Stomach (tissue), 19 donors: ENCODE measurements at places on chromosomes 4 and X. TPM values are rescaled to one million over a fixed set of nuclear protein-coding genes. Genes with fewer than 3 reads are reported as not detected.

GRCh38 chr4:764405-765169, 59.0 kb downstream of the PCGF3 start:
- peaks cover 40% of the 10 kb centered on the region for H3K36me3 ChIP-seq
- no peak overlapping the region for H3K4me3 ChIP-seq
- DNase-seq: no peak
- H3K27me3 ChIP-seq: no peaks in the 10 kb centered on the region
- peaks cover 7% of the 10 kb centered on the region for H3K4me1 ChIP-seq

DNA sequence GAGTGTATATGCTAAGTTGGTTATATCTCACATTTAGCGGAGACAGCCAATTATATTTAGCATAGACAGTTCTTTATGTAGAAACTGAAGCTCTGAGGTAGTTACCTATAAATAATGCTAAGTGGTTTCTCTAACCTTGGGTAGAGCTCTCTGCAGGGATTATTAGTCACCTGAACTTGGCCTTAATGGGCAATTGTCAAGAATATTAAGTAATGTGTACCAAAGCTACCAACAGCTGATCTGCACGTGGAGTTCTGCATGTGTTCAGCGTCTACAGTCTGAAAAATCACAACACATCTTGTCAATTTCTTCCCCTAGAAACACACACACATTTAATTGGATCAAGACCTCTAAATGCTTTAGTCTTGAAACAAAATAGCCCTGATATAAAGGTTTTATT, 740.6 kb upstream of the FAM241A start:
- no peak overlapping the region for H3K27ac ChIP-seq
- H3K4me1 ChIP-seq: no peaks in the 10 kb centered on the region
- no peaks in the 10 kb centered on the region for H3K27me3 ChIP-seq
- DNase-seq: peak; percentile 36
- H3K4me3 ChIP-seq: no peak overlapping the region

DNA sequence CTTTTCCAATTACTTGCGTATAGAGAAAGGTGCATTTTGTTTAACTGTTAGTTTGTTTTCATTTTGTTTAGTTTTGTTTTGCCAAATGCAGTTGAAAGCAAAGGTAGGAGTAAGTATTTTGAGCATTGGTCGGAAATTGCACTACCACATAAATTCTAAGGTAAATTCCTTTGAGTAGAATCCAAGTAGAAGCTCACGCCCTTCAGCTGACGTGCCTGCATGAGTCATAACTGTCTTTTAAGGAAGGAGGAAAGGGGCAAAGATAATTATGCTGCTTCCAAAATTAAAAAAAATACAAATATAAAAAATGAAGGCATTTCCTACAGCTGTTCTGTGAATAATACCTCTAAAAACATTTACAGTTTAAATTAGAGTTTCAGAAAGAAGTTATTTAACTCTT, 110.2 kb upstream of the MYOZ2 start:
- H3K27ac ChIP-seq: peak overlapping the region; percentile 84
- peaks cover 20% of the 10 kb centered on the region for H3K4me1 ChIP-seq
- no peaks in the 10 kb centered on the region for H3K27me3 ChIP-seq
- peaks cover 3% of the 10 kb centered on the region for H3K36me3 ChIP-seq
- DNase-seq: peak; percentile 67
- H3K4me3 ChIP-seq: no peak overlapping the region

DNA sequence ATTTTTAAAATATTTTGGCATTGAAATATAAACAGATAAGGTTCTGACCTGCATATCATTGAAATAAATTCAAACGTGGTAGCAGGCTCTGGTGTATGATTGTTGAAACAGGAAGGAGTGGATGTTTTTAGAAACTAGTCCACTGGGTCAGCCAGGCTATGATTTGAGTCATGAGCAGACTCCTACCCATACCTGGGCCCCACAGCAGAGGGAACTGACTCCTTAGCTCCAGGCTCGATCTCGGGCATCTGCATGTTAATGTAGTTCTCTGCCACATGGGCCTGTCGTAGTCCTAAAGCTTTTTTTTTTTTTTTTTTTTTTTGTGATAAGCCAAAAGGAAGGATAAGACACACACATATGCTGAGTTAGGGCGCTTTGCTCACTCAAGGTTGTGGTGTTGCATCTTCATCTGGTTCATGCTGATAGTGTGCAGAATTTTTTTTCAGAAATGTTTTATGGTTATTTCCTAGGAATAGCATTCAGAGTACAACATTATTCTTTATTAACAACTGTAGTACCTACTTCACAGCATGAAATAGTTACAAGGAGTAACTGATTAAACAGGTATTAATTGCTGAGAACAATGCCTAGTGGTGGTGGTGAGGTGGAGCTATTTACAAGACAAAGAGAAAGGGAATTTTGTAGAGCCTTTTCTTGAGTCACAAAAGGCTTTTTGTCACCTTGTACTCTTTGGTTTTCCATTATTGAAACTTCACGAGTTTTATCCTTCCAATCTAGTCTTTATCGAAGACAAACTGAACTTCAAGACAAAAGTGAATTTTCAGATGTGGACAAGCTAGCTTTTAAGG, 27.3 kb downstream of the OFD1 start:
- peak overlapping the region; percentile 11 for H3K27ac ChIP-seq
- no peak overlapping the region for H3K4me3 ChIP-seq
- H3K4me1 ChIP-seq: peaks cover 60% of the 10 kb centered on the region
- DNase-seq: no peak
- H3K27me3 ChIP-seq: no peaks in the 10 kb centered on the region

DNA sequence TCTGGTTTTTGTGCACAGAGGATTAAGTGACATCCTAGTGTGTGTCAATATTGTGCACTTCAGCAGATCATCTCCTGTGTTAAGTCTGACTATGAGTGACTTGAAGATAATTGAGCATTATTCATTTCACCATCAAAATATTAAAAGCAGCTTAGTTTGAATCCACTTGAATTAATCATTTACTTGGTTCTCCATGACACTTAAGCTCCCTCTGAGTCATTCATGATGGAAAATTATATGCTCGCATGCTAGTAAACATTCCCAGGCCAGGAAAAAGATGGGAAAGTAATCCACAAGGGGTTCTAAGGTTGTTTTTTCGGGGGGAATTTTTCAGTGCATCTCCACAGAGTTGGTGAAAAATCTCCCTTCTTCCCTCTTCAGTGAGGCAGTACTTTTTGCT, 97.2 kb upstream of the EOLA2 start:
- no peaks in the 10 kb centered on the region for H3K4me1 ChIP-seq
- no peak overlapping the region for H3K4me3 ChIP-seq
- H3K36me3 ChIP-seq: no peaks in the 10 kb centered on the region
- no peak for DNase-seq
- H3K27me3 ChIP-seq: no peaks in the 10 kb centered on the region

DNA sequence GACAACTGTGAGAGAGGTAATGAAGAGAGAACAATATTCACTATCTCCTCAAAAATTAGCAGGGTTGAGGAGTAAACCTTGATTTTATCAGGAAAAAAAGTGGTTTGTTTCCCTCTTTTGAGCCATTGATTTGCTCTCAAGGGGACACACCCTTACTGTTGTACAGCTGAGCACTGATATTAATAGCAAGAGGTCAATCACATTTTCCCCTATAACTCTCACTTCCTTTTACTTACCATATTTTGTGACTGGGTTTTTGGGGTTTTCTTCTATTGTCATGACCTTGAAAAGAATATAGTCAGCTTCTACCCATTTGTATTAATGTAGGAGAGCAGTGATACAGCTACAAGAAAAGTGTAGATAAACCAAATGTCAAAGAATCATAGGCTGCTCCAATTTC, 70.2 kb upstream of the LONRF3 start:
- no peaks in the 10 kb centered on the region for H3K36me3 ChIP-seq
- H3K27ac ChIP-seq: no peak overlapping the region
- H3K27me3 ChIP-seq: no peaks in the 10 kb centered on the region
- no peaks in the 10 kb centered on the region for H3K4me1 ChIP-seq
- H3K4me3 ChIP-seq: no peak overlapping the region
- DNase-seq: no peak

- no peaks in the 10 kb centered on the region for H3K27me3 ChIP-seq
- peak overlapping the region; percentile 40 for H3K27ac ChIP-seq
- peaks cover 16% of the 10 kb centered on the region for H3K4me1 ChIP-seq
- no peak overlapping the region for H3K4me3 ChIP-seq
- H3K36me3 ChIP-seq: no peaks in the 10 kb centered on the region
Measured at GRCh38 chr4:158121161-158121579, 51.7 kb downstream of the GASK1B start.

- peak overlapping the region; percentile 66 for H3K27ac ChIP-seq
- DNase-seq: no peak
- H3K4me1 ChIP-seq: peaks cover 8% of the 10 kb centered on the region
- no peaks in the 10 kb centered on the region for H3K36me3 ChIP-seq
Measured at GRCh38 chrX:81120258-81120935, 81.3 kb downstream of the HMGN5 start.

GRCh38 chr4:55386073-55386472, 9.7 kb upstream of the TMEM165 start:
- no peaks in the 10 kb centered on the region for H3K27me3 ChIP-seq
- H3K4me1 ChIP-seq: no peaks in the 10 kb centered on the region
- no peak overlapping the region for H3K27ac ChIP-seq
- no peaks in the 10 kb centered on the region for H3K36me3 ChIP-seq

GRCh38 chr4:149264093-149264733, 551.4 kb downstream of the IQCM start:
- no peaks in the 10 kb centered on the region for H3K36me3 ChIP-seq
- DNase-seq: peak; percentile 56
- H3K4me1 ChIP-seq: no peaks in the 10 kb centered on the region
- no peak overlapping the region for H3K27ac ChIP-seq

DNA sequence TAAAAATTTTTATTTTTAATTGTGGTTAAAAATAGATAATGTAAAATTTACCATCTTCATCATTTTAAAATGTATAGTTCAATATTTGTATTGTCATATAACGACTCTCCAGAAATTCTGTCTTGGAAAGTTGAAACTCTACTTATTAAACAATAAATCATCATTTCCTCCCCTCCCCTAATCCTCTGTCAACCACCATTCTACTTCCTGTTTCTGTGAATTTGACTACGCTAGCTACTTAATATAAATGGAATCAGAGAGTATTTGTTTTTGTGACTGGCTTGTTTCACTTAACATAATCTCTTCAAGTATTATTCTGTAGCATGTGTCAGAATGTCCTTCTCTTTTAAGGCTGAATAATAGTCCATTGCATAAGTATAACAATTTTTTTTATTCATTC, 729.0 kb upstream of the AADAT start:
- H3K4me3 ChIP-seq: no peak overlapping the region
- no peaks in the 10 kb centered on the region for H3K27me3 ChIP-seq
- no peak overlapping the region for H3K27ac ChIP-seq

DNA sequence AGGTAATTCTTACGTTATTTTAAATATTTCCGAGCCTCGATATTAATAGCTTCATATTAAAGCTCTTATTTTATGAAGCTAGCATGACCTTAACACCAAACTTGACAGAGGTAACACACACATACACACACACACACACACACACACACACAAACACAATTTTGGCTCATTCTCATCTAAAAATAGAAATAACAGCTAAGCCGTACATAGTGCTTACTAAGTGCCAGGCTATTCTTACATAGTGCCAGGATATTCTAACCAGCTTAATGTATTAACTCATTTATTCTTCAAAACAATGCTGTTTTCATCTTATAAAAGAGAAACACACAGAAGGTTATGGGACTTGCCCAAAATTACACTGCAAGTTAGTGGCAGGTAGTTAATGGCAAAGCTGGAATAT, 87.0 kb upstream of the BLTP1 start:
- no peak overlapping the region for H3K4me3 ChIP-seq
- H3K4me1 ChIP-seq: no peaks in the 10 kb centered on the region
- H3K27ac ChIP-seq: no peak overlapping the region
- no peak for DNase-seq

Gene CFP
- 3.4 TPM for polyA plus RNA-seq

Gene PCDH18
- 1.3 TPM for polyA plus RNA-seq

Gene SLC6A8
- 15.9 TPM for polyA plus RNA-seq

Gene TIGD4
- 0.20 TPM for polyA plus RNA-seq

Gene POLN
- 1.3 TPM for polyA plus RNA-seq

Gene TEX13A
- polyA plus RNA-seq: not detected

Gene MSL3
- polyA plus RNA-seq: 22.3 TPM

Gene SPANXA1
- polyA plus RNA-seq: not detected

Gene AVPR2
- polyA plus RNA-seq: 1.1 TPM

Gene MAGEB1
- polyA plus RNA-seq: not detected
